ENCODE measurements at places on chromosomes 5 and 9.

GRCh38 chr5:68033961-68034571, 181.5 kb upstream of the PIK3R1 start:
- DNase-seq = no peak

GRCh38 chr9:122213589-122214413, 15.0 kb downstream of the LHX6 start:
- DNase-seq = peak; percentile 74

GRCh38 chr5:143877196-143877595, 65.2 kb downstream of the HMHB1 start:
- DNase-seq = no peak

GRCh38 chr5:78483809-78484521, 123.5 kb downstream of the SCAMP1 start:
- DNase-seq = no peak

DNA sequence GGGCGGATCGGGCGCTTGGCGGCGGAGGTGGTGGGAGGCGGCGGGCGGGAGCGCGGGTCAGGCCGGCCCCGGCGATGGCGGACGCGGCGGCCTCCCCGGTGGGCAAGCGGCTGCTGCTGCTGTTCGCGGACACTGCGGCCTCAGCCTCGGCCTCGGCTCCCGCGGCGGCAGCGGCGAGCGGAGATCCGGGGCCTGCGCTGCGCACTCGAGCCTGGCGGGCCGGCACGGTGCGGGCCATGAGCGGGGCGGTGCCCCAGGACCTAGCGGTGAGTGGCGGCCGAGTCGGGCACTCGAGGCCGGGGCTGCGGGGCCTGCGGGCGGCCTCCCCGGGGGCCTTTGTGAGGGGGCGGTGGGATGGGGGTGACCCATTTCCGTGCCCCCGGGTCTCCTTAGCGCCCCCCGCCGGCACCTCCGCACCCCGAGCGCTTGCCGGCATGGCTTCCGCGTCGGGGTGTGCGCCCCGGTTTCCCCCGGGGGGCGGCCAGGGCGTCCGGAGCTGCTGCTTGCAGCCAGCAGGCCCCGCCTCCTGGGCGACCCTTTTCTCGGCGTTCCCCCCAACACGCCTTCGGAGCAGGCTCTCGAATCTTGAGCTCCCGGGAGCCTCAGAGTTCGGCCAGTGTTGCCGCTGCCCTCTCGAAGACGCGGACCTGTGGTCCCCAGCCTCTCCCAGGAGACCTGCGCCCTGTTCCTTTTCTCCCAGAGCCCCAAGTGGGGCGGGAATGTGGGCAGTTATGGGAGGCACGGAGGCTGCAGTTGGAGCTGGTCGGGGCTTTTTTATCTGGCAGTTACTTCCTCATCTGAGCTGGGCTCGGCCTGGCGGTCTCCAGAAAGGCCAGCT, 456 bp downstream of the KDM3B start:
- DNase-seq = no peak

DNA sequence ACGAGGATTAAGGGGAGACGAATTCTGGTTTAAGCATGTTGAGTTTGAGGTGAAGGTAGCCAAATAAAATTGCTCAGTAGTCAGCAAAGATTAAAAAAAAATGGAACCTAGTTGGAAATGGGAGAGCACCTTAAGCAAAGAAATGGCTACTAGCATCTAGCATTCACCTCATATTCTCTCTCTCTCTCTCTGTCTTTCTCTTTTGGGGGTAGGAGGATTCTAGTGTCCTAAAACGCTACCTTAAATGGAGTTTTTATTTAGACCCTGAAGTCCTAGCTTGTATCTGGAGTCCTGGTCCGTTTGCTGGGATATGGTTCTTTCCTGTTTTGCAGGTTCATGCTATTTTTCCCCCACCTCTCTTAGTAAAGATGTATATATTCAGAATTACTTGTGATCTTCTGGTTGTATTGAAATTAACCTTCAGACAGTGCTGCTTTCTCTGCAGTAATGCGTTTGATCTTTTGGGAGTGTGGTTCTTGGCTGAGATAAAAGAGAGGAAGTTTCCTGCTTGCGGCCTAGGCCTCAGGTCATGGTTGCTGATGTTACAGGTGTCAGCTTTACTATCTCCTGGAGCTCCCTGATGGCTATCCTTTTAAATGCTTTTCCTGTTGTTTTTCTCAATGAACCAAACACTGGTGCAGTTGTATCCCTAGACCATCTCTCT, 8.0 kb downstream of the TGFBR1 start:
- no peak for DNase-seq

DNA sequence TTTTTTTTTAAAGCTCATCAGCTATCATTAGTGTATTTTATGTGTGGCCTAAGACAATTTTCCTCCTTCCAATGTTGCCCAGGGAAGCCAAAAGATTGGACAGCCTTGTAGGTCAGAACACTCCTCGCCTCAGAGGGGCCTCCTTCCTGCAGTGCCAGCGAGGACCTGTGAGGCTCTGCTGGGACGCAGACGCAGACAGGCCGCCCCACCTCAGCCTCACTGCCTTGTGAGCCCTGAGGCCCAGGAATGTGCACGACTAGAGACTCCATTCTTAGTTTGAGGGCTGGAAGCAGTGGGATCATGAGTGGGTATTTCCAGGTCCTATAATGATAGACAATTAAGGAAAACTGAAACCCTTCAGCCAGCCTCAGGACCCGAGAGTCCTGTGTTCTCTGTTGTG, 85.4 kb downstream of the PJA2 start:
- no peak for DNase-seq

DNA sequence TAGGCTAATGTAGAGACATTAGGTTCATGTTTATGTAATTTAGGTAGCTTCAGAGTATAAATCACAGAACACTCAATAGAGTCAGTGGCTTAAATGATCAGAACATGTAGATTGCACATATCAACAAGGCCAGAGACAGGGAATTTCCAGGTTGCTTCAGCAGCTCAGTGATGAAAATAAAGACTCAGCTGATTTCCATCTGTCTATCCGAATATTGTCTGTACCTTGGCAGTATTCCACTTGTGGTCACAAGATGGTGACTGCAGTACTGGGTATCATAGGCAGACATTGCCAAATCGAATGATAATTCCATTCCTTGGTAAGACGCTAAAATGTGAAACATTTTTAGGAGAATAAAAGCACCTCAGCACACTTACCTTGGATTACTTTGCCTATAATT, 702.2 kb downstream of the MAT2B start:
- DNase-seq = no peak

GRCh38 chr5:93503598-93504067, 77.4 kb downstream of the NR2F1-AS1 start:
- no peak for DNase-seq

GRCh38 chr9:11892401-11892800, 800.8 kb upstream of the TYRP1 start:
- DNase-seq = no peak

DNA sequence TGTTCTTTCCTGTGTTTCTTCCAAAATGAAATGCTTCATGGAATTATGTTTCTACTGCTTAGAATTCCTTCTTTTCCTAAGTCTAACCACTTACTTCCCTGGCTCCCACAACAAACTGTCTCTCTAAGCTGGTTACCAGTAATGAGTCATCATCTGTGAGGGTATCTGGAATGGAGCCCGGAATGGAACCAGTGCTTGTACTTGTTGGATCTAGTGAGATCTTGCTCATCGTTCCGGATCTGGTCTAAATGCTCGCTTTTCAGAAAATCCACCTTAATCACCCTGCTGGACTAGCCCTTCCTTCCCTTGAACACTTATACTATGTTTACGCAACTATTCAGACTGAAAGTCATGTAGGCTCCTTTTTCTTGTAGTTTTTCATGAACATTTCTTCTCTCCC, 184.8 kb downstream of the PBX3 start:
- peak; percentile 78 for DNase-seq

GRCh38 chr5:120539471-120539870, 75.4 kb downstream of the PRR16 start:
- no peak for DNase-seq

- DNase-seq = no peak
Observed at GRCh38 chr5:14915291-14915952, 43.8 kb upstream of the ANKH start.

GRCh38 chr5:93807846-93808245, 66.4 kb upstream of the POU5F2 start:
- no peak for DNase-seq

- no peak for DNase-seq
Observed at GRCh38 chr9:133463864-133464615, 4.3 kb downstream of the CACFD1 start.

DNA sequence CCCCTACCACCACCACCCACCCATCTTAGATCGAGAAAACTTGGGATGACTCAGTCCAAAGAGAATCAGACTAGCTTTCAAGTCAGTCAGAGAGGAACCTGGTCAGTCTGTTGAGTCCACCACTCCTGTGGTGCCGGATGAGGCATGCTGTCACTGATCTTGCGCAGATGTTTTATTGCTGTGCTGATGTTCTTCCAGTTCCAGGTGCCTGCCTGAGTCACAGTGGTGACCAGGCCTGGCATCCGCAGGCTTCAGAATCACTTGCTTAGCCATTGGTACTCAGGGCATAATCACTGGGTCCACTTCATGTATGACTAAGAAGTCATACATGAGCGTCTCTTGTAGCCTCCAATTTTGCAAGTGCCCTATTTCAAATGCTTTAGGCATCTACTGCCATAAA, 114.1 kb downstream of the MUSK start:
- no peak for DNase-seq

DNA sequence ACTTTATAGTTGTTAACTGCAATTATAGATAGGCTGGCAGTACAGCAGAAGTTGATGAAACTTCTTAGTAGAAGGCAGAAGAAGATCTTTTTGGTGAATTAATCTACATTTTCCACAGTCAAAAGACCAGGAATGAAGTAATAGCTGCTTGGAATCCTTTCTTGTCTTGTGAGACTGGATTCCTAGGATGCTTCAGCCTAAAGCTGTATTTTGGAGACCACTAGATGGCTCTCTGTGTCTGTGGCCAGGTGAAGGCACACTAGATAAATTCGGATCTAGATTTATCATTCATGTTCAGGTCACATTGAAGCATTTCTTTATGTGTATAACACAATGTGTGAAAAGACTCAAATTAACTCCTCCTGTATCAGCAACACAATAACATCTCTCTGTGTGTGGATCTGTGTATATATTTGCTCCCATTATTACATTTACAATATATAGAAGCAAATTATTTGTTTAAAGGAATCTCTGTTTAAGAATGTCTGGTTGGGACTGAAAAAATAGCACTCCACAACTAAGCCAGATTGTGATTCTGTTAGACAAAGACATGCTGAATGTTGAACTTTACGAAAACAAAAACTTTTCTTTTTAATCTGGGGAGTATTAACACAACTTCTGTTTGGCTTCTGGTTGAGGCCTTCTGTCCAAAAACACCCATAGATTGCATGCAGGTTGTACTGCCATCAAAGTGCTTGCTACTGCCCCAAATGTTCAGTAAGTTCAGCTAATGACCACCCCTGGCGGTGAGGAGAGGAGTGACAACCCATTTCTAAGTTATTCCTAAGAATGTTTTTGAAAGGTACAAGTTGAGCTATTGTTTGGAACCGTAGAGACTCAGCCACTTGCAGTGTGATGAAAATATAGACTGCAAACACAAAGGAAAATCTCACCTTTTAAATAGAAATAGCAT, 10.6 kb downstream of the GRIN3A start:
- DNase-seq = no peak

- no peak for DNase-seq
Observed at GRCh38 chr9:87405677-87406542, 91.8 kb upstream of the DAPK1 start.

DNA sequence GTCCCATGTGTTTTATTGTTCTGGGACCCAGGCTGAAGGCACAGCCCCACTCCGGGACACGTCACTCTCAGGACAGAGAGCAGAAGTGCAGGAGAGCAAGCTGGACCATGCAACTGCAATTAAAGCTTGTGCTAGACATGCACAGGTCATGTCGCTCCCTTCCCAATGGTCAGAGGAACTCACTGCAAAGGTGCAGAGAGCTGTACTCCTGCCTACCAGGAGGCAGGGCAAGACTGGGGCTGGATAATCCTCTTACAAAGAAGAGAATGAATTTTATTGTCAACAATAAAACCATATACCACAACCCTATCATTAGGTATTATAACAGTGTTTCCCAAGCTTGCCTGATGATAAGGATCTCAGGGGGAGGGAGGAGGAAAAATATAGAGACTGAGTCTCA, 74.0 kb upstream of the NEK6 start:
- DNase-seq = no peak

GRCh38 chr9:86601697-86602096, 247.5 kb upstream of the TUT7 start:
- DNase-seq = no peak

GRCh38 chr5:35229076-35230037, 930 bp downstream of the PRLR start:
- DNase-seq = no peak

DNA sequence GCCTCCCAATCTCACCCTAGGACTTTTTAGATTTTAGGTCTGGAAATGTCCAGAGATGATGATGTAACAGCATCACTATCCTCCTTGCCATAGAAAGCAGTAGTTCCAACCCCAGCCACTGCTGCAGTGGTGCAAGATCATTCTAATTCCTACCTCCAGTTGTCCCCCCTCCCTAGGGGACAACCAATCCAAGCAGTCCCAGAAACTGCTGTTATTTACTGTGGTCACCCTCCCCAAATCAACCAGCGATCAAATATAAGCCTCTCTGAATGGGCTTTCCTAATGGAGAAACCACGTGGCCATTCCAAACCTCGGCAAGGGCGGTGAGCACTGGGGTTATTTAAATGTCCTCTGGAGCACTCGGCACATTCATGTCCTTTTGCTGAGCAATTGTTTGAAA, 159.8 kb downstream of the SLF1 start:
- DNase-seq = no peak

GRCh38 chr9:70085241-70085640, 41.6 kb downstream of the MAMDC2 start:
- DNase-seq = no peak

GRCh38 chr5:138489683-138490061, 24.4 kb downstream of the EGR1 start:
- no peak for DNase-seq

DNA sequence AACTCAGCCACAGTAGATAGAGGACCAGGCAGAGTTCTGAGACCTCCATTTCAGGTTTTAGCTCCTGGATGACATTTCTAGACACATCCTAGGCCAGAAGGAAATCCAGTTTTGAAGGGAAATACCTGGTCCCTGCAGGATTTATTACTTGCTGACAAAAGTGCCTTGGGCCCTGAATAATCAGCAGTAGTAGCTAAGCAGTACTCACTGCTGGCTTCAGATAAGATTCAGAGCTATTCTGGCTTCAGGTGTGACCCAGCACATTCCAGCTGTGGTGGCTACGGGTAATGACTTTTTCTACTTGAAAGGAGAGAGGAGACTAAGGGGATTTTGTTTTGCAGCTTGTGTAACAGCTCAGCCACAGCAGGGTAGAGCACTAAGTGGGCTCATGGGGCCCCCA, 34.0 kb downstream of the NDUFAF2 start:
- DNase-seq = no peak

- DNase-seq = no peak
Observed at GRCh38 chr9:93206576-93207155, 22.7 kb downstream of the WNK2 start.
